Trophoblast cell (in vitro differentiated cells and primary cell): ENCODE measurements at places on chromosomes 16 and 17.
A peak's percentile ranks its signal among the peaks of the same experiment; 100 is the strongest.

GRCh38 chr16:89343501-89344457 is 126.3 kb downstream of the ZNF778 start:
- peak overlapping the region; percentile 24 for H3K27ac ChIP-seq
- H3K4me3 ChIP-seq: no peak overlapping the region
- no peaks in the 10 kb centered on the region for H3K36me3 ChIP-seq
- peak; percentile 31 for DNase-seq

GRCh38 chr17:34580685-34581445 is 1.5 kb downstream of the TMEM132E start:
- peaks cover 54% of the 10 kb centered on the region for H3K27me3 ChIP-seq
- H3K4me3 ChIP-seq: peak overlapping the region; percentile 57
- H3K27ac ChIP-seq: no peak overlapping the region
- H3K4me1 ChIP-seq: peaks cover 14% of the 10 kb centered on the region

- H3K4me1 ChIP-seq: no peaks in the 10 kb centered on the region
- no peak overlapping the region for H3K27ac ChIP-seq
- H3K36me3 ChIP-seq: no peaks in the 10 kb centered on the region
- H3K4me3 ChIP-seq: no peak overlapping the region
These were observed 27.7 kb upstream of the SBK1 start for GRCh38 chr16:28264656-28265055.

- no peak for DNase-seq
- no peak overlapping the region for H3K4me3 ChIP-seq
- H3K36me3 ChIP-seq: no peaks in the 10 kb centered on the region
- no peak overlapping the region for H3K27ac ChIP-seq
- no peaks in the 10 kb centered on the region for H3K4me1 ChIP-seq
These were observed 211.4 kb downstream of the BCAS3 start for GRCh38 chr17:60888812-60889709.

- DNase-seq: no peak
- no peak overlapping the region for H3K27ac ChIP-seq
- H3K4me1 ChIP-seq: peaks cover 3% of the 10 kb centered on the region
- H3K36me3 ChIP-seq: peaks cover 11% of the 10 kb centered on the region
These were observed 179.8 kb downstream of the KATNIP start for GRCh38 chr16:27729516-27730304.

GRCh38 chr16:27085182-27085581 is 18.5 kb downstream of the C16orf82 start:
- no peaks in the 10 kb centered on the region for H3K4me1 ChIP-seq
- H3K36me3 ChIP-seq: no peaks in the 10 kb centered on the region
- no peaks in the 10 kb centered on the region for H3K27me3 ChIP-seq
- no peak overlapping the region for H3K27ac ChIP-seq
- DNase-seq: no peak

GRCh38 chr17:4293572-4293971 is 29.8 kb upstream of the ANKFY1 start:
- no peaks in the 10 kb centered on the region for H3K27me3 ChIP-seq
- no peaks in the 10 kb centered on the region for H3K4me1 ChIP-seq
- peaks cover 18% of the 10 kb centered on the region for H3K36me3 ChIP-seq
- H3K27ac ChIP-seq: no peak overlapping the region
- no peak for DNase-seq

DNA sequence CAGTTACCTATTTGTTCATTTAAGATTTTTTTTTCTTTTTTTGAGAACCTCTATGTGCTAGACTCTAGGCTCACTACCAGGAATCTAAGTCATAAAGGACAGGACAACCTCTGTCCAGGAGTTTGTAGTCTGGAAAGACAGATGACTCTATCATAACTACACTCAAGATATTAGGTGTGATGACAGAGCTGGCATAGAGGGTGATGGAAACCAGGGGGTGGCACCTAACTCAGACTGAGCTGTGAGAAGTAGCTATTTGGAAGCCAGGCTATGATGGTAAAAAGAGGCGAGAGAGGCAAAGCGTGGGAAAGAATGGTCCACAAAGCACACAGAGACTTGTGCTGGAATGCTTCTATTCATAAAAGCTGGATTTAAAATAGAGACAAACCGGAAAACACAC is 372.3 kb downstream of the SEC14L1 start:
- no peaks in the 10 kb centered on the region for H3K4me1 ChIP-seq
- DNase-seq: no peak
- H3K4me3 ChIP-seq: no peak overlapping the region
- no peak overlapping the region for H3K27ac ChIP-seq
- no peaks in the 10 kb centered on the region for H3K36me3 ChIP-seq
- H3K27me3 ChIP-seq: no peaks in the 10 kb centered on the region

DNA sequence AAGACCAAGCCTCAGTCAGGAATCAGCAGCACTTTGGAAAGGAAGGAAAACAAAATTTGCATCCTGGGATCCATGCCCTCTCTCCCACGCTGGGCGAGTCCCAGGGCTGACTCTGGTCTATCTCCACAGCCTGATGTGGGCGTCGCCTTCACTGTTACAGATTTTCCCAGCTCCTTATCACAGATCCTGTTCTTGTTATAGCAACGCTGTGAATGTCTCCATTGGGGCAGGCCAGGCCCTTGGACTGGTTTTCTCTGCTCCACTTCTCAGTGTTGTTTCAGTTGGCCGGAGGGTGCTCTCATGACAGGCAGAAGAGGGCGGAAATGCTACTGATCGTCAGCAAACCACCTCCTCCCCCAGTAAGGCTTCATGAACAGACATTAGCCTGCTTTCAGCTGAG is 127.9 kb upstream of the CDH11 start:
- no peak for DNase-seq
- H3K27me3 ChIP-seq: no peaks in the 10 kb centered on the region
- H3K4me3 ChIP-seq: no peak overlapping the region
- H3K27ac ChIP-seq: no peak overlapping the region

DNA sequence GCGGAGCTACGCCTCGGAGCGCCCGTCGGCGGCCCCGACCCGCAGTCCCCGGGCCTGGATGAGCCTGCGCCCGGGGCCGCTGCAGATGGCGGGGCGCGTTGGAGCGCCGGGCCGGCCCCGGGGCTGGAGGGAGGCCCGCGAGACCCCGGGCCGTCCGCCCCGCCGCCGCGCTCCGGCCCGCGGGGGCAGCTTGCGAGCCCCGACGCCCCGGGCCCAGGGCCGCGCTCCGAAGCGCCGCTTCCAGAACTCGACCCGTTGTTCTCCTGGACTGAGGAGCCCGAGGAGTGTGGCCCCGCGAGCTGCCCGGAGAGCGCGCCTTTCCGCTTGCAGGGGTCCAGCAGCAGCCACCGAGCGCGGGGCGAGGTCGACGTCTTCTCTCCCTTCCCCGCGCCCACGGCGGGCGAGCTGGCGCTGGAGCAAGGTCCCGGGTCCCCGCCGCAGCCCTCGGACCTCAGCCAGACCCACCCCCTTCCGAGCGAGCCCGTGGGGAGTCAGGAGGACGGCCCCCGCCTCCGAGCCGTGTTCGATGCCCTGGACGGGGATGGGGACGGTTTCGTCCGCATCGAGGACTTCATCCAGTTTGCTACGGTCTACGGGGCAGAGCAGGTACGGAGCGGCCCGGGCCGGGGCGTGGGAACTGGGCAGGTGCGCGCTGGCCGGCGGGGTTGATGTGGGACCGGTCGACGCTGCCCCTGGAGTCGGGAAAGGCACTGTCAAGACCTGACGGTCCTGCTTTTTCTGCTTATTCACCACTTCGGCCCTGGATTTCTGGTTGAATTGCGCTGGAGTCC is 861 bp downstream of the RAB11FIP3 start:
- H3K36me3 ChIP-seq: peaks cover 2% of the 10 kb centered on the region
- DNase-seq: no peak
- peak overlapping the region; percentile 71 for H3K4me3 ChIP-seq
- peaks cover 15% of the 10 kb centered on the region for H3K4me1 ChIP-seq
- H3K27ac ChIP-seq: no peak overlapping the region

DNA sequence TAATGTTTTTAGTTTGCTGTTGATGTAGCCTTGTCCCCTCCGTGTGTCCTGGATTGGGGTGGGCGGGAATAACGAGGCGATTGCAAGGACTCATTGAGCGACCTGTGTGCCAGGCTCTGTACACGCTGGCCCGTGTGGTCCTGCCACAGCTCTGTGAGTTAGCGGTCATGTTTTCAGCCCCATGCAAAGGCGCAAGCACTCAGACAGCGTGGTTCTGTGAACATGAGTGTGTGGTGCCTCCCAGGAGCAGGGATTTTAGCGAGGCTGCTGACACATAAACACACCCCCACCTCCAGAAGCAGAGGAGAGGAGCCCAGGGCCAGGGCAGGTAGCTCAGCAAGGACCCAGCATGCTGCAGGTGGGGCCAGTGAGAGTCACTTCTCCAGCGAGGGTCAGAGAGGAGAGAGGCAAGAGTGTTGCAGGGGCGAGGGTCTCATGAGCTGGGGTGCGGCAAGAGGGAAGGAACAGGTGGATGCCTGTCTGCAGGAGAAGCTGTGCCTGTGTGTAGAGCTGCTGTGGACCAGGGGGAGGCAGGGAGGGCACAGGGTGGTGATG is 115.3 kb downstream of the OR1D5 start:
- no peak for DNase-seq
- H3K4me1 ChIP-seq: no peaks in the 10 kb centered on the region
- H3K4me3 ChIP-seq: no peak overlapping the region
- H3K27me3 ChIP-seq: no peaks in the 10 kb centered on the region
- H3K36me3 ChIP-seq: no peaks in the 10 kb centered on the region

DNA sequence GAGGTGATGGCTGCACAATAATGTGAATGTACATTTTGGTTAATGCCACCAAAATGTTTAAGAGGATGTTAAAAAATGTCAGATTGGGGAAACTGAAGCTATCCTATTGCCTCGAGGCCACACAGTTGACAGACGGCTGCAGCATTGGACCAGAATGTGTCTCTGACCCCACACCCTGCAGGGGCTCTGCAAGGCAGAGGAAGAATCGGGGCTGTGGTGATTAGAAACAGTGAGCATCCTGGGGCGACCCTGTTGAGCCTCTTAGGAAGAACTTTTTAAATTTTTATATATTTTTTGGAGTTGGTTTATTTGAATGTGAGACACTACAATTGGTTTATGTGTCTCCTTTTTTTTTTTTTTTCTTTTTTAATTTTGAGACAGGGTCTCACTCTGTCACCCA is 15.0 kb upstream of the ADORA2B start:
- H3K27me3 ChIP-seq: no peaks in the 10 kb centered on the region
- no peak overlapping the region for H3K4me3 ChIP-seq
- H3K27ac ChIP-seq: no peak overlapping the region
- H3K4me1 ChIP-seq: peaks cover 7% of the 10 kb centered on the region
- DNase-seq: no peak

- no peak for DNase-seq
- H3K4me3 ChIP-seq: peak overlapping the region; percentile 16
- peaks cover 3% of the 10 kb centered on the region for H3K27me3 ChIP-seq
These were observed 15.5 kb upstream of the C1QL1 start for GRCh38 chr17:44983563-44983962.

DNA sequence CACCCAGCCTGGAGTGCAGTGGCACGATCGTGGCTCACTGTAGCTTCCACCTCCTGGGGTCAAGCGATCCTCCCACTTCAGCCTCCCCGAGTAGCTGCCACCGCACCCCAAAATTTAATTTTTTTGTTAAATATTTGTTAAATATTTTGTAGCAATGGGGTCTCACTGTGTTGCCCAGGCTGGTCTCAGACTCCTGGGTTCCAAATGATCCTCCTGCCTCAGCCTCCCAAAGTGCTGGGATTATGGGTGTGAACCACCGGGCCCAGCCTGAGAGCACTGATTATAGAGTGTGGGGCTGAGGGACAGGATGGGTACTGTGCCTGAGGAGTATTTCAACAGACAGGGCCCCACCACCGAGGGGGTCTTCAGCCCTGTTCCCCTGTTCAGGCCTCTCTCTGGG is 35.6 kb downstream of the TPSG1 start:
- H3K4me1 ChIP-seq: peaks cover 2% of the 10 kb centered on the region
- no peaks in the 10 kb centered on the region for H3K36me3 ChIP-seq
- no peak for DNase-seq
- H3K27me3 ChIP-seq: no peaks in the 10 kb centered on the region

GRCh38 chr17:45425984-45426413 is 6.7 kb downstream of the ARHGAP27 start:
- no peaks in the 10 kb centered on the region for H3K36me3 ChIP-seq
- H3K4me3 ChIP-seq: no peak overlapping the region
- no peak for DNase-seq
- peaks cover 21% of the 10 kb centered on the region for H3K27me3 ChIP-seq

DNA sequence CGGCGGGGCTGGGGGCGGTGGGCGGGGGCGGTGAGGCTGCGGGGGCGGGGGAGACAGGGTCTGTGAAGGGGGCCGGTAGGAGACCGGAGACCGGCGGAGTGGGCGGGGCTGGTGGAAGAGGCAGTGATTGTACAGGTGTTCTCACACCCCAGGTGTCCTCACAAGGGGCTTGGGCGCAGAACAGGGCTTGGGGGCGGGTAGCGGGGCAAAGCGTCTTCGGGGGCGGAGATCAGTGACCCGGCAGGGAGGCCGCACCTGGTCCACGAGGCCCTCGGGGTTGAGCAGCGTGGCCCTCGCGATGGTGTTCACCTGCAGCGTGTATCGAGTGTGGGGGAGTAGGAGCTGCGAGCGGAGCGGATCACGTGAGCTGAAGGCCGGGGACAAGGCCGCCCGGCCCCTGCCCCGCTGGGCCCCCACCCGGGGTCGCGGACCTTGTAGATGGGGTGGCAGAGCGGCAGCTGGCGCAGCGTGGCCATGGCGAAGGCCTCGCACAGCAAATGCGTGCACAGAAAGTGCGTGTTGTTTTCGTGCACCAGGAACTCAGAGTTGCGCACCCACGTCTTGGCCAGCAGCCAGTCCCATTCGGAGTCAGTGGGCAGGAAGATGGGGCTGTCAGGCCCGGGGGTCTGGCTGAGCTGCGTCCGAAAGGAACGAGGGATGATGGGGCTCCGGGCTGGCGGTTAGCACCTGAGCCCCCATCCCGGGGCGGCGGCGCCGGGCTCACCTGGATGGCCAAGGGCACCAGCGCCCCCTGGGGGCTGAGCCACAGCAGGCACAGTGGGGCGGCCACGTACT is 8.5 kb downstream of the ALOXE3 start:
- H3K36me3 ChIP-seq: no peaks in the 10 kb centered on the region
- no peak overlapping the region for H3K27ac ChIP-seq
- H3K4me3 ChIP-seq: peak overlapping the region; percentile 16
- H3K27me3 ChIP-seq: peaks cover 9% of the 10 kb centered on the region
- peak; percentile 85 for DNase-seq

GRCh38 chr17:44797802-44798201 is 32.3 kb downstream of the GJC1 start:
- H3K27ac ChIP-seq: no peak overlapping the region
- DNase-seq: no peak
- peaks cover 5% of the 10 kb centered on the region for H3K4me1 ChIP-seq
- H3K27me3 ChIP-seq: no peaks in the 10 kb centered on the region
- H3K36me3 ChIP-seq: peaks cover 11% of the 10 kb centered on the region

GRCh38 chr16:66365651-66366050 is 840 bp upstream of the CDH5 start:
- no peaks in the 10 kb centered on the region for H3K36me3 ChIP-seq
- H3K4me3 ChIP-seq: no peak overlapping the region
- H3K4me1 ChIP-seq: peaks cover 15% of the 10 kb centered on the region
- no peak overlapping the region for H3K27ac ChIP-seq
